ENCODE measurements at places on chromosomes 7 and 10.

DNA sequence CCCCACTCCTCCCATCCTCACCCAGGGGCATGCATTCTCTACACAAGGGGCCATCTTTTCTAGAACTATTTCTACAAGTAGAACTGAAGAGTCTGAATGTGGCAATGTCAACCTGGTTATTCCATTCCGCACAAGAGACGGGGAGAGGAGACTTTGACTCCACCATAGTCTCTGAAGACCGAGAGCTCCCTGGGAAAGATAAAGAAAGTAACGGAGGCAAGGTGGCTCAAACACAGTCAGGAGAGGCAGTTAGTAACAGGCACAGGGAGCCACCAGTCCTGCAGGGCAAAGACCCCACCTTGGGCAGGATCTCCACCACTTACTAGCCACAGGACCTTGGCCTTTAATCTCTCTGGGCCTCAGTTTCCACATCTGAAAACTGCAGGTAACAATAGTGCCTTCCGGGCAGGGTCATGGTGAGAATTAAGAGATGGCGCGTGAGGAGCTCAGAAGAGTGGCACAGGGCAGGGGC is 100.3 kb downstream of the TNS3 start:
- no peak for DNase-seq

DNA sequence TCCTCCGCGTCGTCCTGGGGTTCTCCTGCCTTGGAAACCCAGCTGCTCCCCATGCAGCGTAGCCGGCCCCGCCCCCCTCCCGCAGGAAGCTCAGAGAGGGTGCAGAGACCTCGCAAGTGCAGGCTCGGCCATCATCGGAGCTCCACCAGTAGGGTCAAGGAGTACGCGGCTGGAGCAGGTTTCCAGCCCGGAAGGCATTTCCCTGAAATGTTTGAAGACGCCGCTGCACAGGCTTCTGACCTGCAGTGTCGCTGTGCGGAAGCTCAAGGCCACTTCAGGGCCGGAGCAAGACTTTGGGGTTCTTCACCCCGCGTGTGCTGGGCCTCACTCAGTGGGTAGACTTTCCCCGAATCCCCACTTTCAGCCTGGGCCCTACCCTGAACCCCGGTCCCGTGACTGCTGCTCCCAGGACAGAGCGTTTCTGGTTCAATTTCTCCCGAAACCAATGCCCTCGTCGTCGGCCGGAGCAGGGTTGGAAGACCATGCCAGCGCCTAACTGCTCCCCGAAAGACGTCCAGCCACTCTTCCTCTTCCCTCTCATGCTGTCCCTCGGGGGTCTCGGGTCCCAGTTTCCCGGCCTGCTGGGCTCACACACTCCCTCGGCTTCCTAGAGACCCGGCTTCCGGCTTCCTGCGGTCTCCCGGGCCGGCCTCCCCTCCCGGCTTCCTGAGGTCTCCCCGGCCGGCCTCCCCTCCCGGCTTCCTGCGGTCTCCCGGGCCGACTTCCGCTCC is 52.1 kb downstream of the INSIG1 start:
- no peak for DNase-seq

DNA sequence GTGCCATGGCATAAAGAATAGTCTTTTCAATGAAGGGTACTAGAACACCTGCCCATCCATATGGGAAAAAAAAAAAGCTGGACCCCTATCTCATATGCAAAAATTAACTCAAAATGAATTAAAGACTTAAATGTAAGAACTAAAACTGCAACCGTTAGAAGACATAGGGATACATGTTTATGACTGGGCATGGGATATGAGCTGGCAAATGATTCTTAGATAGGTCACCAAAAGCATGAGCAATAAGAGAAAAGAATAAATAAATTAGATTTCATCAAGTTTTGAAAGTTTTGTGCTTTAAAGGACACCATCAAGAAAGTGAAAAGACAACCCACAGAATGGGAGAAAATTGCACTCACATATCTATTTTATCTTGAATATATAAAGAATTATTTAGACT is 222.0 kb downstream of the ADK start:
- DNase-seq, result no peak

- no peak for DNase-seq
Observed at GRCh38 chr10:119326167-119326566, 118.8 kb downstream of the GRK5 start.

DNA sequence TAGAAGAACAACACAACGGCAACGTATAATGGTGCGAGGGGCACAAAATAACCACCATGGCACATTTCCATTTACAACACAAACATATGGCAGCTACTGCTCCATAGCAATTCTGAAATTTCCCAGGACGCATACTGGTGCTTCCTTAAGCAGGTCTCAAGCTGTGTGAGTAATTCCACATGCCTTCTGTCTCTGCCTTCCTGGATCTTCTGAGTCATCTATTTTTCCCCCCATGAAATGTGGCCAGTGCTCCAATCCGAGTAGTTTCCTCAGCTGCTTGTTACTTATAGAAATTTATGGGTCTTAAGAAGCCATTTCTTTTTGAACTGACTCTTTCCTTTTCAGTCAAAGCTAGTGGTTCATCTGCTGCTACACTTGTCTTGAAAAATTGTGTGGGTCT is 256.6 kb upstream of the KLF6 start:
- no peak for DNase-seq

DNA sequence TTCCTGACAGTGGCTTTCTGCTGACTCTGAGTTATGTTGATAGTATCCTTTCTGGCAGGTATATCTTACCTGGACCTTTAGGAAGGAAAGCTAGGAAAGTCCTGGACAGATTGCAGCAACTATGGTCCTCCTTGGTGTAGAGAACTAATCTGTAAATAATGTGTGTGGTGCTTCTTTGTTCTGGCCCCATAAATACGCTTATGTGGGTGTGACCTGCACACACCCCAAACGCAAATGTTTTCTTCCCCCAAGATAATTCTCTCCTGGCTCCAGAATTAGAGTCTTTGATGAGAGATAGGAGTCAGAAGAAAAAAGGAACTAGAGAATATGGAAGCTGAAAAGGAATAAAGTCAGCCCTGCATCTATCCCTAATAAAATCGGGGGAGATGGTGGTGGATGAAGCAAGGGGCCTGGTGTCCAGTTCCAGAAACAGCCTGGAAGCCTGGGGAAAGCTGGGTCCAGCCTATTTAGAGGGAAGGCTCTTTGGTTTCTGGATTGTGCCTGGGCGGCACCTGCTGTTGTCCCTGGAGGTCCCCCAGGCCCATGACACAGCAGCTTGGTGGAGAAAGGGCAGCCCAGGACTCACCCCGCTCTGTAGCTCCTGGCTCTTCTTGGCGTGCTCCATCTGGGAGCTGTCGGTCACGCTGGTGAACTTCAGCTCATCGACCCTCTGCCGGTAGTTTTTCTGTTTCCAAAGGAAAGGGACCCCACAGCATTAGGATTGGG is 38.2 kb downstream of the NRAP start:
- no peak for DNase-seq

- no peak for DNase-seq
Observed at GRCh38 chr7:114354306-114354705, 60.3 kb upstream of the FOXP2 start.

DNA sequence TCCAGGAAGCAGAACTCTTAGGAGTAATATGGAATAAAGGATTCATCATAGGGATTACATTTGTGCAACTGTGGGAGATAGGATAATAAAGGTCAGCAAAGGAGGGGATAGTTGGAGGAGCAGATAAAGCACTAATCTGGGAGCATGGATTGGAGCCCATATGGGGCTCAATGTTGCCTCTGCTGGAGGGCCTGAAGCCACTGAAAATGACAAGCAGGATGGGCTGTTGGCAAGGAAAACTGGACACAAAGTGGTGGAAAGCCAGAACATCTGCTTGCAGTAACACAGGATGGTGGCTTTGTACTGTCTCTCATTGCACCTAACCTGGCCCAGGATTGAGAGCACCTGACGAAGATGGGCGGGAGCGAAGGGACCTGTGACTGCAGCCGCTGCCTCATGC is 15.0 kb upstream of the COMMD3 start:
- peak; percentile 11 for DNase-seq

Data from SK-MEL-5 (cell line).